Neural crest cell (in vitro differentiated cells): ENCODE measurements at places on chromosomes 5 and 9.

- no peaks in the 10 kb centered on the region for H3K27me3 ChIP-seq
- no peak overlapping the region for H3K27ac ChIP-seq
- no peak for DNase-seq
- no peaks in the 10 kb centered on the region for H3K4me1 ChIP-seq
- H3K36me3 ChIP-seq = no peaks in the 10 kb centered on the region
- no peak overlapping the region for H3K4me3 ChIP-seq
Observed at GRCh38 chr5:58486290-58486689, 4.9 kb upstream of the GAPT start.

- H3K27ac ChIP-seq = no peak overlapping the region
- H3K27me3 ChIP-seq = no peaks in the 10 kb centered on the region
- H3K4me3 ChIP-seq = no peak overlapping the region
- DNase-seq = no peak
- H3K4me1 ChIP-seq = peaks cover 7% of the 10 kb centered on the region
Observed at GRCh38 chr5:60677850-60678664, 21.9 kb downstream of the DEPDC1B start.

DNA sequence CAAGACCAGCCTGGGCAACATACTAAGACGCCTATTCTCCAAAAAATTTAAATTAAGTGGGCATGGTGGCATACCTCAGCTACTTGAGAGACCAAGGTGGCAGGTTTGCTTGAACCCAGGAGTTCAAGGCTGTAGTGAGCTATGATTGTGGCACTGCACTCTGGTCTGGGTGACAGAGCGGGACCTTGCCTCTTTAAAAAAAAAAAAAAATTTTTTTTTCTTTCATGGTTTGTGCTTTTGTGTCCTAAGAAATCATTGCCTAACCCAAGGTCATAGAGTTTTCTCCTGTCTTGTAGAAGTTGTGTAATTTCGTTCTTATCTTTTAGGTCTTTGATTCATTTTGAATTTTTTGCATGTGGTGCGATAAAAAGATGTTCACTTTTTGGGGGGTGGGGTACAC is 12.3 kb downstream of the GPBP1 start:
- no peak for DNase-seq
- H3K4me1 ChIP-seq = peaks cover 45% of the 10 kb centered on the region

- H3K36me3 ChIP-seq = peaks cover 4% of the 10 kb centered on the region
- H3K4me3 ChIP-seq = no peak overlapping the region
- DNase-seq = no peak
- H3K27ac ChIP-seq = no peak overlapping the region
Observed at GRCh38 chr5:11037080-11037479, 276.0 kb upstream of the DAP start.

GRCh38 chr5:84086511-84086910 is 298.2 kb downstream of the EDIL3 start:
- H3K27me3 ChIP-seq = no peaks in the 10 kb centered on the region
- no peaks in the 10 kb centered on the region for H3K36me3 ChIP-seq
- DNase-seq = no peak
- no peak overlapping the region for H3K27ac ChIP-seq
- H3K4me1 ChIP-seq = peaks cover 7% of the 10 kb centered on the region

DNA sequence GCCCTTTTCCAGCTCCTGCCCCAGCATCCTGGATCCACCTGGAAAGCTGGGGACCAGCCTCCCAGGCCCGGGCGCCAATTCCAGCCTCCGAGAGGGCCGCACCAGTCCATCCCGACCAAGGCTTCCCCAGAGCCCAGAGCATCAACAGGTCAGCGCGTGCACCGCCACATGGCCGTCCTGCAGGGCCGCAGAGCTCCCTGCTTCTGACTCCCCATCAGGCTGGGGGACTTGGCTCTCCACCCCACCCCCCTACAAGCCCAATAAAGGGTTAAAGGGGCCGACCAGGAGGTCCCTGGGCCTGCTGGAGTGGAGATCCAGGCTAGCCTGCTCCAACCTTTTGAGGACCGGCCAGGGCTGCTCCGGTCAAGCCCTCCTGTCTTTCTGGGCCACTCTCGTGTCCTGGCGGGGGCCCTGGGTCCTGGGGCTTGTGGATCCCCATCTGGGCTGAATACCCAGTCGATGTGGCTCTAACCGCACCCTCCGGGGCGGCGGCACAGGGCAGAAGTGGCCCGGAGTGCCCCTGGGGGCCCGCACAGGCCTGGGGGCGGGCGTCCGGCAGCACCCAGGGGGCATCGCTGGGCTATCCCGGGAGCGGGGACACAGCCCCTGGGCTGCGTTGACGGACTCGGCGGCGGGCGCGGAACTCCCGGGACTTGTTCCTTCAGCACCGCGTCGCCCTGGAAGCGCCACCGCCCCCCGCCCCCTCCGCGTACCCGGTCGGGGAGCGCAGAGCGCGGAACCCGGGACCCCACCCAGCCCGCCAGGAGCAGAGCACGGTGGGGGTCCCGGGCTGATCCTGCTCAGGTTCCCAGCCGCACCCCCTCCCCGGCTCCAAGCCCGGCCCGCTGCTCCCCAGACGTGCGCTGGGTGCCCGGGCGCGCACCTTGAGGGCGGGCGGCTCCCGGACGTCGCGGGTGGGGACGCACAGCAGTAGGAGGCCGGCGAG is 590 bp downstream of the ENTPD2 start:
- DNase-seq = no peak
- H3K36me3 ChIP-seq = no peaks in the 10 kb centered on the region
- H3K27me3 ChIP-seq = peaks cover 83% of the 10 kb centered on the region
- no peak overlapping the region for H3K27ac ChIP-seq
- H3K4me1 ChIP-seq = no peaks in the 10 kb centered on the region

- H3K4me3 ChIP-seq = no peak overlapping the region
- no peaks in the 10 kb centered on the region for H3K27me3 ChIP-seq
- no peaks in the 10 kb centered on the region for H3K36me3 ChIP-seq
- peaks cover 12% of the 10 kb centered on the region for H3K4me1 ChIP-seq
- H3K27ac ChIP-seq = peak overlapping the region; percentile 89
Observed at GRCh38 chr5:143796125-143796524, 15.8 kb upstream of the HMHB1 start.

GRCh38 chr9:133119103-133119845 is 1.8 kb downstream of the RALGDS start:
- peaks cover 54% of the 10 kb centered on the region for H3K4me1 ChIP-seq
- H3K27me3 ChIP-seq = no peaks in the 10 kb centered on the region
- peak overlapping the region; percentile 87 for H3K27ac ChIP-seq
- no peak for DNase-seq

- H3K4me1 ChIP-seq = no peaks in the 10 kb centered on the region
- H3K4me3 ChIP-seq = no peak overlapping the region
- no peak for DNase-seq
Observed at GRCh38 chr9:6073731-6074130, 58.3 kb upstream of the RANBP6 start.

GRCh38 chr5:158170534-158170933 is 311.6 kb upstream of the CLINT1 start:
- no peak overlapping the region for H3K4me3 ChIP-seq
- no peak for DNase-seq
- H3K27ac ChIP-seq = no peak overlapping the region
- peaks cover 16% of the 10 kb centered on the region for H3K4me1 ChIP-seq

- no peak overlapping the region for H3K4me3 ChIP-seq
- H3K27me3 ChIP-seq = no peaks in the 10 kb centered on the region
- no peak for DNase-seq
- H3K36me3 ChIP-seq = no peaks in the 10 kb centered on the region
- H3K4me1 ChIP-seq = peaks cover 14% of the 10 kb centered on the region
- peak overlapping the region; percentile 24 for H3K27ac ChIP-seq
Observed at GRCh38 chr5:173477345-173478040, 139.0 kb downstream of the BOD1 start.

DNA sequence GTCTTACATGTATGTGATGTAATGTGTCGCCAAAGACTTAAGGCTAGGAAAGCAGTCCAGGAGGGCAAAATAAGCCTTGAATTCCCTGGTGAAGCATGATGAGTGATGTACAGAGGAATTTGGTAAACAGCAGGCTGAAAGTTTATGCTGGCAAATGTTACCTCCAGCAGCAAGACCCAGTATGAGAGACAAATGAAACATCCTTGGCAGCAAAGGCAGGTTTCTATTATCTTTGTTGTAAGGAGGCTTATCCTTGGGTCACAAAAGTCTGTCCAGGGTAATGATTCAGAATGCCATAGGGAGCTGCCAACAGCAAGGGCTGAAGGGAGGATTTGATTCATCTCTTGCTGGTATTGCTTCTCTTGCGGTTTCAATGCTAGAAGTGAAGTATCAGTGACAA is 75.9 kb upstream of the HTR4 start:
- no peak overlapping the region for H3K4me3 ChIP-seq
- peaks cover 12% of the 10 kb centered on the region for H3K27me3 ChIP-seq
- H3K36me3 ChIP-seq = no peaks in the 10 kb centered on the region
- H3K27ac ChIP-seq = no peak overlapping the region

GRCh38 chr9:83544002-83544698 is 5.9 kb upstream of the FRMD3 start:
- H3K27ac ChIP-seq = no peak overlapping the region
- no peaks in the 10 kb centered on the region for H3K4me1 ChIP-seq
- peaks cover under 1% of the 10 kb centered on the region for H3K27me3 ChIP-seq
- H3K36me3 ChIP-seq = no peaks in the 10 kb centered on the region

- H3K27ac ChIP-seq = no peak overlapping the region
- H3K36me3 ChIP-seq = peaks cover 16% of the 10 kb centered on the region
Observed at GRCh38 chr5:6606884-6607558, 25.8 kb downstream of the NSUN2 start.

DNA sequence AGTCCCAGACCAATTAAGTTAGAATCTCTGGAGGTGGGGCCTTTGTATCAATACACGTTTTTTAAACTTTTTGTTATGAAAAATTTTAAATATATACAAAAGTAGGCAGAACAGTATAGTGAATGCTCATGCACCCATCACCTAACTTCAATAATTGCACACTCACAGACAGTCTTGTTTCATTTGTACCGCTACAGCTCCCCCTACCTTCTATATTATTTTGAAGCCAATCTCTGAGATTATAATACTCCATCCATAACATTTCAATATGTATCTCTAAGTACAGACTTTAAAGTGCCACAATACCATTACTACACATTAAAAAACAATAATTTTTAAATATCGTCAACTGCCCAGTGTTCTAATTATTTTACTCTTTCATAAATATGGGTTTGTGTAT is 32.9 kb downstream of the ISL1 start:
- no peak for DNase-seq
- no peak overlapping the region for H3K4me3 ChIP-seq
- peaks cover 12% of the 10 kb centered on the region for H3K4me1 ChIP-seq
- H3K36me3 ChIP-seq = no peaks in the 10 kb centered on the region

GRCh38 chr9:127935765-127936221 is 1.9 kb downstream of the DPM2 start:
- no peaks in the 10 kb centered on the region for H3K36me3 ChIP-seq
- H3K27me3 ChIP-seq = peaks cover 19% of the 10 kb centered on the region
- DNase-seq = no peak
- H3K4me3 ChIP-seq = peak overlapping the region; percentile 99

- H3K36me3 ChIP-seq = no peaks in the 10 kb centered on the region
- no peak for DNase-seq
- no peak overlapping the region for H3K4me3 ChIP-seq
Observed at GRCh38 chr9:75930190-75930589, 39.7 kb downstream of the PCSK5 start.

DNA sequence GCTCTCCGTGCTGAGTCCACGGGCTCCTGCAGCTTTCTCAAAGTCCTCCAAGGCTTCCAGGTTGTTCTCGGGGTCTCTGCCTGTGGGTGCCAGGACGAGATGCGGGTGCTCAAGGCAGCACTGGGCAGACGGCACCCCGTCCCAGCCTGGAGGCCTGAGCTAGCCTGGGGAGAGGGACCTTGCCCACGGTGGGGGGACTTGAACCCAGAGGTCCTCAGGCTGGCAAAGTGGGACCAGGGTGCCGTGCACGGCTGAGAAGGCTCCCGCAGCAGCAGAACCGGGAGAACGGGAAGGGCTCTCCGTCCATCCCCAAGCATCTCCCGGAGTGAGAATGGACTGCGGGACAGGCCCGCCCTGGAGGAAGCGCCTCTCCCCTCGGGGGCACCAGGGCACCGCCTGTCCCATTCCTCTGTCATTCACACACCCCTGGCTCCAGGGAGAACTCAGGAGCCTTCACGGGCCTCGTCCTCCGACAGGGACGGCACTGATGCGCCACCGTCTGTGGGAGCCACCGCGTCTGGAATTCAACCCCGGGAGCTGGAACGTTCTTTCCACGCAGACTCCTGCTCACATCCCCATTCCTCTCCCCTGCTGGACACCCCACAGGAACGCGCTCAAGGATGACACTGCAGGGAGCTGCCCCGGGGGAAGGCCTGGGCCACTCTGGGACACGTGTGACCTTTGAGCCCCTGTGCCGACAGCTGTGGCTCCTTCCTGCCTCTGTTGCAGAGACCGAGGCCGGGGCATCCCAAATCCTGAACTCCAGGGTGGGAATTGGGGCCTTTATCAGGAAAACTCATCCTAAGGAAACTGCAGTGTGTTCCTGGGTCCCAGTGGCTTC is 16.3 kb upstream of the OBP2B start:
- H3K27ac ChIP-seq = no peak overlapping the region
- no peaks in the 10 kb centered on the region for H3K4me1 ChIP-seq
- H3K27me3 ChIP-seq = peaks cover 15% of the 10 kb centered on the region
- no peak for DNase-seq
- H3K36me3 ChIP-seq = no peaks in the 10 kb centered on the region

GRCh38 chr5:68214482-68215207 is 911 bp upstream of the PIK3R1 start:
- DNase-seq = no peak
- H3K4me3 ChIP-seq = peak overlapping the region; percentile 94
- no peaks in the 10 kb centered on the region for H3K27me3 ChIP-seq
- peaks cover 18% of the 10 kb centered on the region for H3K36me3 ChIP-seq

DNA sequence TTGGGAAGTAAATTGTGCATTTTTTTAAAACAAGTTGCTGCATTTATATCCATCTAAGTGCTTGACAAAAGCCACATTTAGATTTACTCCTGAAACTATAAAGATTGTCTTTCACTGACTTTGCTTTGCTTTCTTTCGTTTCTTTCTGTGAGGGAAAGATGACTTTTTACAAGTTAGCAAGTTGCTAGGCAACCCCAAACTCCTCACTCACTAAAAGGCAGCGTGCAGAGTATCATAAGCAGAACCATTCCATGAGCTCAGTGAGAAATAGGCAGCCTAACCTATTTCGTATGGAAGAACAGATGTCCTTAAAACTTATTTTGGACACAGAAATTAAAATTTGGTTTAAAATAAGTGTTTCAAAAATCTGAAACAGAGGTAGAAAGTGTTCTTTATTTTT is 29.0 kb downstream of the KLF9 start:
- no peak overlapping the region for H3K4me3 ChIP-seq
- H3K27me3 ChIP-seq = peaks cover 9% of the 10 kb centered on the region
- no peak overlapping the region for H3K27ac ChIP-seq
- no peaks in the 10 kb centered on the region for H3K36me3 ChIP-seq
- DNase-seq = no peak
